NCI-H2227 treated with DMSO at 0.1 percent for 48 hours (cell line): ENCODE measurements at places on chromosomes 1 and 21.

- DNase-seq = no peak
Measured at GRCh38 chr21:44931501-44932407, 8.1 kb upstream of the SLX9 start.

- no peak for DNase-seq
Measured at GRCh38 chr1:44152692-44153091, 11.3 kb upstream of the KLF18 start.

DNA sequence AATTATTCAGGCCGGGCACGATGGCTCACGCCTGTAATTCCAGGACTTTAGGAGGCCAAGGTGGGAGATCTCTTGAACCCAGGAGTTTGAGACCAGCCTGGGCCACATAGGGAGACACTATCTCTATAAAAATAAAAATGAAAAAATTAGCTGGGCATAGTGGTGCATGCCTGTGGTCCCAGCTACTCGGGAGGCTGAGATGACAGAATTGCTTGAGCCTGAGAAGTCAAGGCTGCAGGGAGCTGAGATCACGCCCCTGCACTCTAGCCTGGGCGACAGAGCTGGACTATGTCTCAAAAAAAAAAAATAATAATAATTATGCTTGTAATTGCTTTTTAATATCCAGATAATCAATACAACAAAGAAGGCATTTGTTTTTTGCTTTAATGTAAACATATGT is 91.3 kb downstream of the RIPK4 start:
- no peak for DNase-seq

DNA sequence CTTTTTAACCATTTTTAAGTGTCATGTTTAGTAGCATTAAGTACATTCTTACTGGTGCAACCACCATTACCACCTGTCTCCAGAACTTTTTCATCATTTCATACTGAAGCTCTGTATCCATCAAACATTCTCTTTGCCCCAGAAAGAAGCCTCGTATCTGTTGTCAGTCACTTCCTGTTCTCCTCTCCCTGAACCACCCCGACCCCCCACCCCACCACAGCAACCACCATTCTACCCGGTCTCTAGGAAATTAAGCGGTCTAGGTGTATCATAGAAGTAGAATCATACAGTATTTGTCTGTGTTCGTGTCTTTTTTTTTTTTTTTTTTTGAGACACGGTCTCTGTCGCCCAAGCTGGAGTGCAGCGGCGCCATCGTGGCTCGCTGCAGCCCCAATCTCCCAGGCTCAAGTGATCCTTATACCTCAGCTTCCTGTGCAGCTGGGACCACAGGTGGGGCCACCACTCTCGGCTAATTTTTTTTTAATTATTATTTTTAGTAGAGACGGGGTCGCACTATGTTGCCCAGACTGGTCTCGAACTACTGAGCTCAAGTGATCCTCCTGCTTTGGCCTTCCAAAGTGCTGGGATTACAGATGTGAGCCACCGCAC is 23.7 kb upstream of the EPHA8 start:
- DNase-seq = no peak
